GM12891 (cell line): ENCODE measurements at places on chromosomes 16 and 17.

GRCh38 chr17:44348234-44348987 lies 3.3 kb downstream of the GRN start:
- peak; percentile 71 for DNase-seq

- no peak for DNase-seq
Observed at GRCh38 chr17:72520665-72521303, 400.0 kb downstream of the SOX9 start.

GRCh38 chr17:66580956-66581391 lies 253.9 kb upstream of the CACNG5 start:
- DNase-seq = no peak

- DNase-seq = no peak
Observed at GRCh38 chr17:42233156-42233555, 38.9 kb upstream of the GHDC start.

DNA sequence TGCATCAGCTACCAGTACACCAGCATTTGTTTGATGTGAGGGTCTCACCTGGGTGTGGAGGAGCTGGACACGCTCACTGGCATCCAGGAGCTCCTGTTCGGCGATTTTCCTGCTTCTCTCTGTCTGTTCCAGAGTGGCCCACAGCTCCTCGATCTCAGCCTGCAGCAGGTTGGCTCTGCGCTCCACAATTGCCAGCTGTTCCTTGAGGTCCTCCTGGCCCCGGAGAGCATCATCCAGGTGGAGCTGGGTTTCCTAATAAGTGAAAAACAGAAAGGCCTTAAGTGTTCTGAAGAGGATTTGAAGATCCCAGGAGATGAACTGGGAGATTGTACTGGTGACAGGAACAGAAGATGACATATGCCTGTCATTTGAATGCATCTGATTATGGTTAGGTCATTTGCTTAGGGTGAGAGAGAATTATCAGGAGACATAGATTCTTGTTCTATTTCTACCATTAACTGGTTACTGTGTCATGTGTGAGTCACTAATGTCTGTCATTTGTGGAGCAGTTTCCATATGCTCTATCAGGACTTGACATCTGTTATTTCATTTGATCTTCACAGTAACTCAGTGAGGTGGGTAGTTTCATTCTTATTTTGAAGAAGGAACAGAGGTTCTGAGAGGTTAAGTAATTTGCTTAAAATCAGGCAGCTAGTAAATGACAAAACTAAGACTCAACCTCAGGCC lies 21.5 kb upstream of the MYH13 start:
- no peak for DNase-seq

- peak; percentile 51 for DNase-seq
Observed at GRCh38 chr17:27601069-27601974, 29.7 kb upstream of the LGALS9 start.

- DNase-seq = no peak
Observed at GRCh38 chr17:16908273-16908672, 63.6 kb downstream of the TNFRSF13B start.

DNA sequence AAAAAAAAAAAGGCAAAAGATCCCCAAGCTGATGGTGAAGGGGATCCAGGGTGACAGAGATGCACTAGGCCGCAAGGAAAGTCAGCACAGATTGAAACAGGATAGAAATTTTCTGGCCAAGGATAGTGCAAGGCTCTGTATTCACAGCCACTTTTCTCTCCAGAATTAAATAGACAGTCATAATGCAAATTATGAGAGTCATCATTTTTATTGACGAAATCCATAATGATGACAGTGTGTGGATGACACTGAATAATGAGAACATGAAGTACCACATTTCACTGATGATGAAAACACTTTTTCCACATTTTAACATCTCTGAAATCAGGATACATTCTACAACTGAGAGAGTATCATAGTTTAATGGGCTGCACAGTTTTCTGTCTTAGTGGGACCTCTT lies 72.5 kb downstream of the CDYL2 start:
- DNase-seq = no peak

DNA sequence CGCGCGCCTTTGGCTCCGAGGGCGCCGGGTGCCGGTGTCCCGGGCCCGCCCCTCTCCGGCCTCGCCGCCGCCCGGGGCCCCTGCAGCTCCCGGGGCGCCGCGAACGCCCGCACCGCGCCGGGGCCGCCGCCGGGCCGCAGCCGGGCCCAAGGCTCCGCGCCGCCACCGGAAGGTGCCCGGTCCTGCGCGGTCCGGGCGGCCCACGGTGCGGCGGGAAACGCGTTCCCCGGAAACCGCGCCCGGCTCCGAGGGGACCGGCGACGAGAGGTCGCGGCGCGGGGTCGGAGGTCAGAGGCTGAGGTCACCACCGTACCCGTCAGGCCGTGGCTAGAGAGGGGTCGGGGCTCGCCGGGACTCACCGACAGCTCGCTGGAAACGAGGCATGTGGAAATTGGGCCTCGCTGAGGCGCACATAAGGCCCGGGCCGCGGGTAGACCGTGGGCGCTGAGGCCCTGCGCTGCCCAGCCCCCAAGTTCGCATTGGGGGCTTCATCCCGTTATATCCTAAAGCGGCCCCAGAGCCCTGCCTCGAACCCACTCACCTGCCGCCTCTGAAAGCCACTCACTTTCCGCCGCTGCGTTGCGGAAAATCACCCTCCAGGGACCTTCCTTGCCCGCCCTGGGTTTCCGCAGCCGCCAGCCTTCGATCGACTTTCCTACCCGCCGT lies at the start of gene DUS1L:
TSS of gene DUS1L (minus strand) at position 167 of the 666 bp plus-strand sequence. CDS start 745 bp downstream, outside the sequence.
- DNase-seq = peak; percentile 96

- DNase-seq = no peak
Observed at GRCh38 chr16:717450-718245, 2.7 kb downstream of the METRN start.

- DNase-seq = no peak
Observed at GRCh38 chr16:46632778-46633733, 11.9 kb upstream of the SHCBP1 start.

- DNase-seq = no peak
Observed at GRCh38 chr17:7833011-7833794, 814 bp upstream of the KDM6B start.

DNA sequence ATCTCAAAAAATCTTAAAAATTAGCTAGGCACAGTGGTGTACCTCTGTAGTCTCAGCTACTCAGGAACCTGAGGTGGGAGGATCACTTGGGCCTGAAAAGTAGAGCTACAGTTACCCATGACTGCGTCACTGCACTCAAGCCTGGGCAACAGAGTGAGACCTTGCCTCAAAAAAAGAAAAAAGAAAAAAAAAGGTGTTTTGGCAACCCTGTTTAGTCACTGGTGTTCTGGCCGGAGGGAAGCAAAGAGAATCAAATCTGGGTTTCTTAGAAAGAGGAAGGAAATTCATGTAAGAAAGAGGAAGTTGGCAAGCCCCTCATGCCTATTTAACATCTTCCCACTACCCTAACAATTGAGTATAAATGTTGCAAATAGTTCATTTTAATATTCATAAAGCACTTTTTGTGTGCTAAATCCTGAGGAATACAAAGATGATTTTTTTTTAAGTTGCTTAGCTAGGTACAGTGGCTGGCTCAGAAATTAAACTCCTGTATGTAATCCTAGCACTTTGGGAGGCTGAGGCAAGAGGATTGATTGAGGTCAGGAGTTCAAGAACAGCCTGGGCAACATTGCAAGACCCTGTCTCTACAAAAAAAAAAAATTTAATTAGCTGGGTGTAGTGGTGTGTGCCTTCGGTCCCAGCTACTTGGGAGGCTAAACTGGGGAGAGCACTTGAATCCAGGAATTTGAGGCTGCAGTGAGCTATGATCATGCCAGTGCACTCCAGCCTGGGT lies 6.5 kb upstream of the USP32 start:
- no peak for DNase-seq

GRCh38 chr17:8007836-8008235 lies 5.4 kb downstream of the GUCY2D start:
- no peak for DNase-seq

DNA sequence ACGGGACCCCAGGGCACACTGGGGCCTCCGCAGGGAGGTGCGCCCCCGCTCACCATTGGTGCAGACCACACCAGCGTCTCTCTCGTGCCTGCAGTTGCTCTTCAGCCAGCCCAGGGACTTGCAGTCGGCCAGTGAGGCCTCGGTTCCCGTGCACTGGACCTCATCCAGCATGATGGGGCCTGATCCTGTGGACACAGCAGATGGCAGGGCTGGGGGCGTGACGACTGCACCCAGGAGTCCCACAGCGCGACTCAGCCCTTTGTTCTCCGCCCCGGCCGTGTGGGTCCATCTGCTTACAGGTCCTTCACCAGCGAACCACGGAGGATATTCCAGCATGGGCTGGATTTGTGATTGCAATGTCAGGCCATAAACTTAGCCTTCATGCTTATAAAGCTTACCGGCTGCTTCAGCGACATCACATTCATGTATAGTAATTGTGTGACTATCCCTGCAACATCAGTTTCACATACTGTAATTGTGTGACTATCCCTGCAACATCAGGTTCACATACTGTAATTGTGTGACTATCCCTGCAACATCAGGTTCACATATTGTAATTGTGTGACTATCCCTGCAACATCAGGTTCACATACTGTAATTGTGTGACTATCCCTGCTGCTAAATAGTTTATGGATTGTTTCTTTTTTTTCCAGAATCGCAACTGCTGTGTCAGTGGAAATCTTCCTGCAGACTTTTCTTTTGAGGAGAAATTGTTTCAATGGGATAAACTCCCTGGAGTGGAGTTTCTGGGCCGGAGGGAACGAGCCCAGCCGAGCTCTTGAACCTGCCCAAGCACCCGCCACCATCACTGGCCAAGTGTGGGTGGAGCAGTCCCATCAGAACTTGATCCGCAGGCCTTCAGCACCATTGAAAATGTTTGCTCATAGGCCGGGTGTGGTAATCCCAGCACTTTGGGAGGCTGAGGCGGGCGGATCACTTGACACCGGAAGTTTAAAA lies 4.8 kb downstream of the LGALS3BP start:
- no peak for DNase-seq

DNA sequence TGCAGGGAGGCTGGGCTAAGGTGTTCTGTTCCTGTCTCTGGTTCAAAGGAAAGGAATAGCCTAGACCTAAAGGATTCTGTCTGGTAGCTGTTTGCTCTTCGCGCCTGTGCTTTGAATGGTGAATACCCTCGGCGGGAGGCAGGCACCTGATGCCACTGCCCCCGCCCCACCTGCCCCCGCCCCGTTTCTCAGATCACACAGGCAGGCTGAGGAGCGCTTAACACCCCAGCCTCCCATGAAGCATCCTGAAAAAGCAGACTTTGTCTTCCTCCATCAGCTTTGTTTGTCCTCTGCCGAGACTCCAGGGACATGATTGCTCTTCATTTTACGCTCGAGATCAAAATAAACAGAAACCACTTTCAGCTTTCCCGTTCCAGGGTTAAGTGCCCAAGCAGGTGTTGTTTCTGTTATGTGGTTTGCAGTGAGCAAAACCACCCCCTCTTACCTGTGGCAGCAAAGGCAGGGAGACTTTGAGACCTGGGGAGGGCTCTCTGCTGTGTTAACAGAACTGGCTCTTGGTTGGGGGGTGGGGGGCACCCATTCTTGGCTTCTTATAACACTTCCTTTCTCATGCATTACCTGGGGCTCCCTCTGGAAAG lies 452.1 kb downstream of the WWOX start:
- no peak for DNase-seq
